H1 (cell line): ENCODE measurements at places on chromosomes 7 and 10. TPM values are rescaled to one million over a fixed set of nuclear protein-coding genes. Genes with fewer than 3 reads are reported as not detected.
A peak's percentile ranks its signal among the peaks of the same experiment; 100 is the strongest.

GRCh38 chr10:17951868-17952371, at the start of gene SLC39A12:
SLC39A12 (plus strand) TSS chr10:17951918; CDS start chr10:17953277, 1,359 bp downstream.
- H3K27ac ChIP-seq = no peak within 1 kb of the TSS
- H3K4me3 ChIP-seq = no peak within 1 kb of the TSS
- H3K36me3 ChIP-seq = no peaks in the 10 kb centered on the region
- no peaks in the 10 kb centered on the region for H3K4me1 ChIP-seq
- no peaks in the 10 kb centered on the region for H3K27me3 ChIP-seq

GRCh38 chr10:79405221-79405994, 40.0 kb downstream of the ZCCHC24 start:
- H3K36me3 ChIP-seq = no peaks in the 10 kb centered on the region
- no peak overlapping the region for H3K4me3 ChIP-seq
- DNase-seq = no peak
- no peaks in the 10 kb centered on the region for H3K27me3 ChIP-seq
- no peak overlapping the region for H3K27ac ChIP-seq

DNA sequence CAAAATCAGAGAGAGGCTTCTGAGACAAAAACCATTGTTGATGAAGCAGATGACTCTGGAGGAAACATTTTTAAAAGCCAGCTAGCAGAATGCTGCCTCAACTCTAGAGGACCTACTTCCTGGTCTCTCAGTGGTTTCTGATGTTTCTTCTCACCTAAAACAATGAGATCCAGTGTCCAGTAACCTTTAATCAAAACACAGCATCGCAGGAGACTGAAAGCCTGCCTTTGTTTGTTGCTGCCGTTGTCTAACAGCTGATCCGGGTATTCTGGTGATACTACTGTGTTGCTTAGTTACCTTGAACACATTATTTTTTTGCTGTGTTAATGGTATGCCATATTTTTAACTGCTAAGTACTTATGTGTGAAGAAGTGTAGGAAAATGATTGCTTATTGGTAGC, 70.9 kb downstream of the WIPF3 start:
- no peak overlapping the region for H3K27ac ChIP-seq
- H3K36me3 ChIP-seq = no peaks in the 10 kb centered on the region

- H3K36me3 ChIP-seq = no peaks in the 10 kb centered on the region
- H3K27ac ChIP-seq = no peak overlapping the region
- H3K4me3 ChIP-seq = no peak overlapping the region
- H3K27me3 ChIP-seq = no peaks in the 10 kb centered on the region
- DNase-seq = no peak
Measured at GRCh38 chr7:67413670-67414069, 417.0 kb downstream of the TYW1 start.

GRCh38 chr7:22193450-22193983, 163.4 kb downstream of the RAPGEF5 start:
- H3K27ac ChIP-seq = no peak overlapping the region
- no peaks in the 10 kb centered on the region for H3K36me3 ChIP-seq
- no peak for DNase-seq
- peak overlapping the region; percentile 22; the same call in 1 of the 2 replicates for H3K4me3 ChIP-seq
- H3K4me1 ChIP-seq = peaks cover 14% of the 10 kb centered on the region

DNA sequence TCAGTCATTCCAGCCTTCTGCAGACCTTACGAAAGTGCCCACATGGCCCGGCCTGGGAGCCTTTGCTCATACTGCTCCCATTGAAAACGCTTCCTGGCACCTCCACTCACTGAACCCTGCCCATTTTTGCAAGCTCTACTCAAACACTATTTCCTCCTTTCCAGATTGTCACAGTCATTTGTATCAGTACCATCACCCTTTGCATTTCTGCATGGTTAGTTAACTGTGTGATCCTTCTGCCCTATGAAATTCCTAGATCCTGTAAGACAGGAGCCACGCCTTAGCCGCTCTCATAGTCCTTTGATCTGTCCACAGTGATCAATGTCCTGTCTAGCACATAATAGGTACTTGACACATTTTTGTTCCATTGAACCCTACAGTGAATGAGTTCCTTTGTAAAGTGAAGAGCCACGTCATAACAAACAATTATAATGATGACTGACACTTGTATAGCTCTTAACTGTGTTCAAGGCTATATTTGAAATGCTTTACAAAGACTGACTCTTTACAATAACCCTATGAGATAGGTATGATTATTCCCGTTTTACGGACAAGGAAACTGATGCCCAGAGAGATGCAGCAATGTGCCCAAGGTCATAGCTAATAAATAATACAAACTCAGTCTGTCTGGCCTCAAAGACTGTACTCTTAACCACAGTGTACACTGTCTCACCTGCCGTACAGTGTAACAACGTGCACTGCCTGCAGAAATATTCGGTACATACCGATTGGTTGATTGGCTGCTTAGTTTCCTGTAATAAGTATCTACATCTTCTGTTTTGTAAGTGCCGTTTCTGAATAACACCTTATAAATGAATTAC, 16.6 kb upstream of the ITIH2 start:
- no peak overlapping the region for H3K27ac ChIP-seq
- no peaks in the 10 kb centered on the region for H3K4me1 ChIP-seq
- H3K36me3 ChIP-seq = no peaks in the 10 kb centered on the region
- H3K4me3 ChIP-seq = no peak overlapping the region

GRCh38 chr7:128738570-128739047, 550 bp upstream of the CALU start:
- H3K27ac ChIP-seq = peak overlapping the region; percentile 76
- H3K36me3 ChIP-seq = no peaks in the 10 kb centered on the region
- no peaks in the 10 kb centered on the region for H3K27me3 ChIP-seq
- no peak for DNase-seq

Gene PITX3
- 0.41 and 0.54 TPM in 2 replicates for total RNA-seq

Gene PRDX3
- total RNA-seq = 194 and 208 TPM in 2 replicates

Gene HOXA7
- not detected in 2 replicates for total RNA-seq
